Stimulated activated CD4-positive, alpha-beta T cell treated with anti-CD3 and anti-CD28 coated beads, TNF-alpha, amount 100 ng/mL, for 4 hours (primary cell): ENCODE measurements at places on chromosomes 2 and 18.

- no peak for DNase-seq
Observed at GRCh38 chr2:152425765-152426727, 91.1 kb downstream of the FMNL2 start.

DNA sequence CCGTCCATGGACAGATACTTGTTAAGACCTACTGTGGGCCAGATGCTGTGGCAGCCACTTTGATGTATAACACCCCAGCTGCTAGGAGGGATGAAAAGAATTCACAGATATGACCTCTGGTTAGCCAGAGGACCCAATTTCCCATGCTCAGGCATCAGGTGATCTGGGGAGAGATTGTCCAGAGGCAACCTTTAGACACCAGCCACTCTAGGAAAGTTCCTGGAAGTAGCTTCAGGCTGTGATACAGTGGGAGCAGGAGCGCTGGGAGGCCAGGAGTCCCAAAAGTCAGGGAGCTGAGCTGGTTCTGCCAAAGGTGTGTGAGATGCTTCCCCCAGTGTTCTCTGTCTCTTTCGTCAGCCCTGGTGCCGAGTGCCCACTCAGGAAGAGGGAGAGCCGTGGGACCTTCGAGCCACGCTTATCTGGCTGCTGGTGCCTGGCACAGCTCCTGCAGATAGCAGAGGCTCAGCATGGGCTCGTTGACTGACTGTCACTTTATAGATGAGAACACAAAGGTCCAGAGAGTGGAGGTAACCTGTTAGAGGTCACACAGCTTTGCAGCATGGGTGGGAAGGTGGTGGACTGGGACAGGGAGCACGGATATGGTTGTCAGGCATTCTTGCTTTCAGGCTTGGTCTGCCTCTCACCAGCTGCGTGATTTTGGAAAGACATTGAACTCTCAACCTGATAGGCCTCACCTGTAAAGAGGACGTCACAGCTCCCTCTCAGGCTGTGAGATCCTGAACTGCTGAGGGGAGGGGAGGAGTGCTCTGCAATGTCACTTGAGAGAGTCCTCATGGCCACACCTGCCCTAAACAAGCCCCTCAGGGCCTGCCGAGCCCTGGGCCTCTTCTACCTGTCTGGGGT is 7.8 kb upstream of the RALB start:
- DNase-seq, result no peak

GRCh38 chr2:19349911-19350677 is 8.3 kb downstream of the OSR1 start:
- DNase-seq, result no peak

DNA sequence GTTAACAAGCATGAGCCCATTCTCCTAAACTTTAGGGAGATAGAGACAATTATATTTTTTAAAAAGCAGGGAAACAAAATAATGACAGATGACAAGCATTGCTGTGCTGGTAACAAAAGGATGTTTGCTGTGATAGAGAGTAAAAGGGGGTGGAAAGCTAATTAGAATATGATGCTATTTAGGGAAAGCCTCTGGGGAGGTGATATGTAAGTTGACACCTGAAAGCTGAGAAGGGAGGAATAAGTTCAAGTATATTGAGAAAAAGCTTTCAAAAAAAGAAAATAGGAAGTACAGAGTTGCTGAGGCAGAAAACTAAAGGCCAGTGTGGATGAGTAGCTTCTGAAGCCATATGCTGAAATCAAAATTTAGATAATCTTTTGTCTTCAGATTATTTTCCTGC is 565.2 kb upstream of the NRXN1 start:
- DNase-seq, result no peak

DNA sequence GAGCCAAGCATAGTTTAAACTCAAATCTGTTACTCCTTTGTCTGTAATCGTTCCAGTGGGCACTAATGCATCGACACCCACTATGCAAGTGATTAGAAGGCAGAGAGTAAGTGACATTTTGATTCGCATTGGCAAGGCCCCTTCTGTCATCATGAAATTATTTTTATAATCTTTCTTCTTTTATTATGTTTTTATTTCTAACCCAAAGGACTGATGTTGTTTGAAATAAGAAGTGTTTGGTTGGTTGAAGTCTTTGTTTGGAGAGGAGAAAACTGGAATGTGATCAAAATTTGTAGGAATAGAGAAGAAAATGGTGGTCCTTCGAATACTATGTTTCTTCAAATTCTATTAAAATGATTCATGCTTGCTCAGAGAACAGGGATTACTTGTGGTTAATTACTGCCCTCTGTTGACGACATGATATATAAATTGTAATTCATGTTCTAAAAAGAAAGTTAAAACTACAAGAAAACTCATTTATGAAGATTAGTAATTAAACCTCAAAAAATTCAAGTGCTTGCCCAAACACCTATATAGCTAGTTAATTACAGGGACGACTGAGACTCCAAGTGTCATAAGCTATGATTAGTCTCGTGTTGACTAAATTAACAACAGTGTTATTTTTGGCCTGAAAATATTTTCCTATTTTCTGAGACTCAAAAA is 26.4 kb upstream of the TFPI start:
- DNase-seq, result no peak

GRCh38 chr2:175688243-175688642 is 313.8 kb downstream of the LNPK start:
- no peak for DNase-seq

DNA sequence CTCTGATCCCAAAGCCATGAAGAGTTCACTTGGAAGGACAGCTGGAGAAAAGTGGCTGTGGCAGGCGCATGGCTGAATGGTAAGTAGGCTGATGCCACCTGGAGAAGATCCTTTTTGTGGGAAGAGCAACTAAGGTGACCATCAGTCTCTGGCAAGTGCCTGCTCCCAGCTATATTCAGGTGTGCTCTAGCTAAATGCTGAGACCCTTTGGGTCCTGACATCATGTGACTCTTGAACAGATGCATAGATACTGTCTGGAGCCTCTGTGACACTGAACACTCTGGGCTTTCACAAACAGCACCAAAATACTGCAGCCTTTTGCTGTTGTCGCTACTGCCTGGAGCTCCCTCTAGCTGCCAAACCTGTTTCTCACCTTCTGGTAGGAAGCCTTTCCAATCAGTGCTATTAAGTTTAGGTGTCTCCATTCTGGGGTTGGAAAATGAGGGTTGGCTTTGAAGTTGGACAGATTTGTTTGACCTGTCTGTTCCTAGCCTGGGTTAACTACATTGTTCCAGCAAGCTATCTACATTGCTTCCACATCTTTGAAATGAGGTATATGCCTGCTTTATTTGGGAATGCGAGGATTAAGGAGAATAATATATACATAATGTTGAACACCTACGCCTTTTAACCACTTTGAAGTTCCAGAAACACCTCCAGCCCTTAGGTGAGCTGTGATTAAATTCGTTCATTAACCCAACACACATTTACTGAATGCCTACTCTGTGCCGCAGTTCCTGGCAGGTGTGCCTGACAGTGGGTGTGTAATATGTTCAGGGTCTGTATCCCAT is 3.1 kb downstream of the EGR4 start:
- no peak for DNase-seq

DNA sequence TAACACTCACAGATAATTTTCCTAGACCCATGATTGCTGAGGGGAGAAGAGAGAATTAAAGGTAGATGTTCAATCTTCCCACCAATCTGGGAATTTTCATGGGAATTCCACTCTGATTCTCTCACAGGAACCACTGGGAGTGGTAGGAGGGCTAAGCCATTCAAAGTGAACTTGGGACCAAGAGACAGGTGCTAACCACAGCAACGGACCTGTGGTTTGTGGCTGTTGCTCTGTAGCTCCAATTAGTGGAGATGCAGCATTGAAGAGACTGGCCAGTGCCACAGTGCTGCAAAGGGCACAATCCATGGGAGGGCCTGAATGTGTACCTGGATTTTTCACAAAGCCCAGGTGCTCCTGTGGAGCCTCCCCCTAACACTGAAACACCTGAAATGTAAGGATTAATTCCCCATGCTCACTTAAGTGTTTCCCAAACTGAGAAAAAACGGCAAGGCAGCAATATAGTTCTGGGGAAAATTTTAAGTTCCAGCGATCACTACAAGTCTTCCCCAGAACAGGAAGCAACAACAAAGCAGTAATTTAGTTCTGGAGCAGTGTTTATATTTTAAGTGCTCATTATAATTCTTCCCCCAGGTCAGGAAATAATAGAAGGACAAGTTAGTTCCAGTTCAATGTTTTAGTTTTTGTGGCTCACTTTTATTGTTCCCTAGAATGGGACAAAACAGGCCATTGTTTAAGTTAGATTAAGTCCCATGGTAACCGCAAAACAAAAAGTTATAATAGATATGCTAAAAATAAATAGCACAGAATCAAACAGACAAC is 1045.8 kb downstream of the CNTNAP5 start:
- DNase-seq, result no peak

DNA sequence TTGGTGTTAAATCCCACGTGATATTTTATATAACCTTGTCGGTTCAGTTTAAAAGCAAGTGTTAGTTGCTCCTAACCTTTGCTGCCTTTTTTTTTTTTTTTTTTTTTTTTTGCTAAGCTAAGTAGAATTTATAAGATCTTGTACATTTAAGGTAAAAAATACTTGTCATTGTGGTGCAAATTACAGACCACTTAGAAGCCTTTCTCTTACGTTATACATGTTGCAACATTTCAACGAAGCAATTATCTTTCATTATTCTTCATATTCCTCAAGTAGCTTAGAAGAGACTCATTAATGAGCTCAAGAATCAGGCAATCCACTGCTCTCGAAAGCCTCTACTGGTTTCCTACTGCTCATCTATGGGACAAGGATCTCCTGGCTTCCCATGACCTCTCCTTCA is 14.9 kb upstream of the IL1RL2 start:
- no peak for DNase-seq

GRCh38 chr2:10089565-10090190 is 9.5 kb upstream of the CYS1 start:
- DNase-seq, result no peak

DNA sequence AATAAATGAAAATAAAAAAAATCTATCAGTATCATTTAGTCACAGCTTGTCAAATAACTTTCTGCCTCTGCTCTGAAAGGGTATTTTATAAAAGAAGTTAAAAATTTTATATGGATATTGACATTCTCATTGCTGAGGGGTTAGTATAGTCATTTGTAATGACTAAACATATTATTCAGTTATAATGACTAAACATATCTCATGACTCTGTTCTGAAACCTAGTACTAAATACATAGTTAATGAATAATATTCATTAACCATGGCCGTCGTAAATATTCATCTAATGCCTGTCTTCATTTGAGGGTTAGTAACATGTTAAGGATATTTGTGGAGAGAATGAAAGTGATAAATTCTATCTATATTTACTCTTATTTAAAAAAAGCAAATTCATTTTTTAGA is 69.1 kb upstream of the MAP4K3 start:
- no peak for DNase-seq
